Neuronal stem cell (in vitro differentiated cells): ENCODE measurements at places on chromosomes 2 and 18.

DNA sequence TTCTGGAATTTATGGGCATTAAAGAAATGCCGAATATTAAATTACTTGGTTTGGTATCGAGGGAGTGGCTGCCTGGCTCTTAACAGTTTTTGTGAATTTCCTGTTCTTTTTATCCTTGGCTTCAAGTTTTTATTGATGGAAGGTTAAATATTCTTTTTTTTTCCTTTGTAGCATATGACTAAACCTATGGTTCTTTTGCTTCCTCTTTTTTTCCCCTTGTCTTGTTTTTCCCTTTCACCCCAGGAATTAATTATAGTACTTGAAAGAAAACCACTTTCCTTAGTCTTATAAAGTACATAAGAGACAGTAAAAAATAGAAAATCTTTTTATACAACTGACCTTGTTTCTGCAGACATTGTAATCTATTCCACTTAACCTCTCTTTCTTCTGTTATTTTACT lies 42.4 kb downstream of the MGAT5 start:
- DNase-seq, result no peak

DNA sequence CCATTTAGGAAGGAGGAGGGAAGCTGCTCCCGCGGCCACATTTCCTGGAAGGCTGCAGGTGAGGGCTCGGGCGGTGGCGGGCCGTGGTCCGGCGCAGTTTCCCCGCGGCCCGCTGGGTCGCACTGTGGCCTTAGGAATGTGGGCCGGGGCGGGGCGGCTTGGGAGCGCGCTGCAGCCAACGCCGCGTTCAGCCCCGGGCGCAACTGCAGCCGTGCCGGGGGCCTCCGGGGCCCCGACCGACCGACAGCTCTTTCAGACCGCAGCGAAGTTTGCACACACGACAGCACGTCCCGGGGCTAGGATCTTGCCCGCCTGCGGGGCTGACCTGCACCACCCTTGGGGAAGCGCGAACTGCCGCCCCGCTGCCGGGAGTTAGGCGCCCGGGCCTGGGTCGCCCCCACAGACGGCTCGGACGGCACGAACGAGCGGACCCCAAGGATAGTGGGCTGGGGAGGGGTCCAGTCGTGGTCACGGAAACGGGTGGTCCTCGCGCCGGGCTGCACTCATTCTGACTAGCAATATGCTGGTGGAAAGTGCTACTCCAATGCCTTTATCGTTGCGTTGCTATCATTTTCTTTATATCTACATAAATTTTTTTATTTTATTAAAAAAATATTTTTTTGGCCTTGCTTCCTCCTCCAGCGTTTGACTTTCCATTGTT lies 69.9 kb upstream of the DLX2 start:
- peak; percentile 61 for DNase-seq

DNA sequence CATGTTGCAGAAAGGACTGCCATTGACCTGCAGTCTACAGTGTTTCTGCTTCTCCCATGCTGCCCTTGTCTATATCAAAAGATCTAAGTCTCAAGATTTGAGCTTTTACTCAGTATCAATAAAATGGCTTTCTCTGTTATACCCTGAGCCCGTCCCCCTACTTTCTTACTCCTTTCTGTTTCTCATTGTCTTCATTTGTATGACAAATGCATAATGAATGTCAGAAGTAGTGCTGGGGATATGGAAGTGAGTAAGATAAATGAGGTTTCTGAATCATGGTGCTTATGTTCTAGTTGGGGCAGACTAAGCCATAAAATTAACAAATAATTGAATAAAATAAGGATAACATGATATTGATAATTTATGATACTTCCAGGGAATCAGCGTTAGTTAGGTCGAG lies 128.6 kb downstream of the PARD3B start:
- DNase-seq, result no peak

- peak; percentile 58 for DNase-seq
Observed at GRCh38 chr2:61793389-61793836, 60.4 kb downstream of the FAM161A start.

DNA sequence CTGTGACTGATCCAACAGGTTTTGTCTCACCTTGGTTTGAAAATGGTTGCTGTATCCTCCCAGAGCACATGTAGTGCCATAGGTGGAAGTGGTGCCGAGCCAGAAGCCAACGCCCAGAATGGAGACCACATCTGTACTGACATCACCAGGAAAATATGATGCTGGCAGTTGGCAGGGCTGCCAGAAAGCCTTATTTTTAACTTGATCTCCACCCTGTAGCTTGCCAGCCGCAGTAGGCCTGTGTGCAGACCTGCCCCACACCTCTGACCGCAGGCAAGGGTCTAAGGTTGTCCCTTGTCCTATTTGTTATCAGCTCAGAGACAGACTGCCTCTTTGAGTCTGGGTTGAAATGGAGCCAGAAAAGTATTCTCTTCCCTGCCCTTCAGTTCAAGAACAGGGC lies 123.5 kb upstream of the EML6 start:
- DNase-seq, result no peak

- no peak for DNase-seq
Observed at GRCh38 chr2:230751062-230751461, 38.4 kb downstream of the CAB39 start.

- DNase-seq, result no peak
Observed at GRCh38 chr2:237120916-237121315, 35.2 kb downstream of the COPS8 start.

GRCh38 chr2:14901737-14902136 lies 269.2 kb downstream of the LRATD1 start:
- DNase-seq, result no peak

GRCh38 chr2:74544634-74545033 lies 9.1 kb downstream of the LOXL3 start:
- no peak for DNase-seq

GRCh38 chr18:1599196-1599595 lies 694.5 kb downstream of the ADCYAP1 start:
- no peak for DNase-seq

GRCh38 chr2:98085649-98086048 lies 1.3 kb upstream of the VWA3B start:
- no peak for DNase-seq

- no peak for DNase-seq
Observed at GRCh38 chr2:215685238-215685990, 249.5 kb upstream of the FN1 start.

DNA sequence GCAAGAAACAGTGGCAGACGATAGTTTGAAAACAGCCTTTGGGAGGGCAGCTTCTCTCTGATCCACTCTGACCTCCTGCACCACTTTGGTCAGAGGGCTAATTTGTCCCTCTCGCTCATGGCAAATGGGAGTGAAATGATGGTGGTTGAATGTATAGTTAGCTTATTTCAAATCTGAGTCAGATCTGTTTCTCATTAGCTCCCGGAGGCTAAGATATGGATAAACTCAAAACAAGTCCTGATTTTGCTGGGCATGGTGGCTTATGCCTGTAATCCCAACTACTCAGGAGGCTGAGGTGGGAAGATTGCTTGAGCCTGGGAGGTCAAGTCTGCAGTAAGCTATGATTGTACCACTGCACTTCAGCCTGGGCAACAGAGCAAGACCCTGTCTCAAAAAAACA lies 145.0 kb downstream of the ALK start:
- no peak for DNase-seq

GRCh38 chr2:105294844-105295481 lies 34.6 kb downstream of the TGFBRAP1 start:
- DNase-seq, result peak; percentile 58

GRCh38 chr2:126222278-126222677 lies 433.7 kb upstream of the GYPC start:
- DNase-seq, result no peak

GRCh38 chr2:25567406-25567805 lies 106.0 kb downstream of the DTNB start:
- DNase-seq, result no peak

- no peak for DNase-seq
Observed at GRCh38 chr2:97967216-97967592, 28.5 kb downstream of the TMEM131 start.

GRCh38 chr2:237164474-237165042 lies 78.9 kb downstream of the COPS8 start:
- DNase-seq, result no peak

- DNase-seq, result no peak
Observed at GRCh38 chr2:46943881-46944798, 28.5 kb upstream of the MCFD2 start.

DNA sequence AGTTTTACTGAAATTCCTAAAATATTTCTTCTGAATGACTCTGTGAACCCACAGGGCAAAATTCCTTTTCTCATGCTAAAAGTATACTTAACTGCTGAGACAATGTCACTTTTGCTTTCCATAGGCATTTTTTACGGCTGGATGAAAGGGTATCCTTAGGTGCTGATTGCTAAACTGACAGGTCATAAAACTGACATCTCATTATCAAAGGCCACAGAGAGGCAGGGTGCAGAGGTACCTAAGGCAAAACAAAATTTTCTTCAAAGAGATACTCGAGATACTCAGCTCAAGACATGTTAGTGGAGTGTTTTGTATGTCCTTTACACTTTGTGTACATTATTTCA lies 62.0 kb upstream of the WDR75 start:
- DNase-seq, result no peak

DNA sequence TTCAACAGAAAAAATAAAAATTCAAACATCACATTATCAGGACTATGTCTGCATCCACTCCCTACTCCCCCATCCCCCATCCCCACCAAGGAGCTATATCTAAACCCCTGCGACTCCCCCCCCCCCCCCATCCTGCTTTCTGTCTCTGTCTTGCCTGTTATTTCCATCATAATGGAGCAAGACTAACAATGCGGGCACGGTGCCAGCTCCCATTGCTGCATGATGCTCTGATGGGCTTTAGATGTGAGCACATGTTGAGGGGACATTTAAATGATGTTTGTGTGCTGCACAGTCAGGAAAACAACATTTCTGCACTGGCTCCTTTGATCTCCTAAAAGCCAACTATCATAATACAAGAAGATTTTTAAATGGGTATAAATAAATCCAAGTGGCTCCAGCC lies 644.2 kb upstream of the SETBP1 start:
- no peak for DNase-seq

GRCh38 chr18:58378411-58379379 lies 250.2 kb downstream of the ALPK2 start:
- DNase-seq, result no peak

DNA sequence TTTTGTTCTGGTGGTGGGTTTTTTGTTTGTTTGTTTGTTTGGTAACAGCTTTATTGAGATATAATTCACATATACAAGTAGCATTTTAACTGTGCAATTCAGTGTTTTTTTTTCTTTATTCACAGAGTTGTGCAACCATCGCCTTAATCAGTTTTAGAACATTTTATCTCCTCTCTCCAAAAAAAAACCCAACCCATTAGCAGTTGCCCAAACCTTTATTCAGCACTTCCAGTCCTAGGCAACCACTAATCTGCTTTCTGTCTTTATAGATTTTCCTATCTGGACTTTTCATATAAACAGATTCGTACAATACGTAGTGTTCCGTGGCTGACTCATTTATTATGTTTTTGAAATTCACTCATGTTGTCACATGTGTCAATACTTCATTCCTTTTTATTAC lies 38.7 kb downstream of the CCDC138 start:
- no peak for DNase-seq

- no peak for DNase-seq
Observed at GRCh38 chr18:460791-461190, 39.7 kb downstream of the COLEC12 start.

DNA sequence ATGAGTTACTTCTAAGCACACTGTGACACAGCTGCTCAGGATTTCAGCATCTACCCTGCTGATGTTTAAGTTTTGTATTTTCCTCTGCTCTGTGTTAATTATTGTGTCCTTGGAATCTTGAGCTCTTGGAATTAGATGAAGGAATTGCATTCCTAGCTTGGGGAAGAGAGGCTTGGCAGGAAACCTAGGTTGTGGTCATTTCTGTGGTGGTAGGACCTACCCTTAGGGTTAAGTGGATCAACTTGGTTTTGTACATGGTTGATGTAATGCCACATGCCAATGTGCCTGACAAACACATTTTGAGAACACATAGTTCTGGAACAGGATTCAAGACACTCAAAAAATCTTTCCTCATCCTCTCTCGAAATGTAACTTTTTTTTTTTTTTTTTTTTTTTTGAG lies 264.5 kb upstream of the MEX3C start:
- DNase-seq, result no peak

DNA sequence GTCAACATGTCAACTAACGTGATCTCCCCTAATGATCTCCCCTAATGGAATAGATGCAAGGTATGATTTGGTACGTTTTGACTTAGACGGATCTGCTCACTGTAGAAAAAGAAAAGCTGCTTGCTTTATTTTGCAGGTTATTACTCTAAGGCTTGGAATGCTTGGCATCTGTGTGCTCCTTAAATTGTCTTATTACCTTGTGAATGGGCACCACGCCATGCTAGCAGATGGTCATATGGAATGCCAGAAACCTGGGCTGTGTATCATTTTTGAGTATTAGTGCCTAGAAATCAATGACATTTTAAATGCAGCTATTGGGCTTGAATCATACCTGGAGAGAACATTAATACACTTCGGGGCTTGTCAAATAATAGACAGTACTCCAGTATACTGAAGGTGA lies 16.5 kb upstream of the FIGN start:
- DNase-seq, result no peak

- DNase-seq, result no peak
Observed at GRCh38 chr2:36954977-36955607, 11.2 kb downstream of the STRN start.

- DNase-seq, result no peak
Observed at GRCh38 chr18:2376707-2377106, 194.6 kb downstream of the METTL4 start.

GRCh38 chr2:128366713-128367511 lies 48.2 kb upstream of the HS6ST1 start:
- DNase-seq, result no peak

DNA sequence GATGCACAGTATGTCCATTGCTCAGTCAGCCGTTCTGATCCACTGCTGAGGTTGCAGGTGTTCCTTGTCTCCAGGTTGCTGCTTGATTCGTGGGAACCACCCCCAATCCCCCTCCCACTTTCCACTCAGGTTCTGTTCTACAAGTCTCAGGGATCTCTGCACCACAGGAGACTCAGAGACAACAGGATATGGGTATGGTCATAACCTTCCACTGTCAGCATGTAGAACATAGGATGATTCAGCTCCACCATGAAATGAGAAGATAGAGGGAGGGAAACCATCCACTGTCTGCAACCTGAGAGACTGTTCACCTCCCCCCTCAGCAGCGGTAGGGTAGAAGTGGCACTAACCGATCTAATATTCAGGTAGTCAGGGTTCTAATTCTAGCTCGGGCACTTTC lies 19.0 kb upstream of the KLF7 start:
- no peak for DNase-seq

GRCh38 chr2:210873631-210874030 lies 317.2 kb downstream of the CPS1 start:
- DNase-seq, result no peak

DNA sequence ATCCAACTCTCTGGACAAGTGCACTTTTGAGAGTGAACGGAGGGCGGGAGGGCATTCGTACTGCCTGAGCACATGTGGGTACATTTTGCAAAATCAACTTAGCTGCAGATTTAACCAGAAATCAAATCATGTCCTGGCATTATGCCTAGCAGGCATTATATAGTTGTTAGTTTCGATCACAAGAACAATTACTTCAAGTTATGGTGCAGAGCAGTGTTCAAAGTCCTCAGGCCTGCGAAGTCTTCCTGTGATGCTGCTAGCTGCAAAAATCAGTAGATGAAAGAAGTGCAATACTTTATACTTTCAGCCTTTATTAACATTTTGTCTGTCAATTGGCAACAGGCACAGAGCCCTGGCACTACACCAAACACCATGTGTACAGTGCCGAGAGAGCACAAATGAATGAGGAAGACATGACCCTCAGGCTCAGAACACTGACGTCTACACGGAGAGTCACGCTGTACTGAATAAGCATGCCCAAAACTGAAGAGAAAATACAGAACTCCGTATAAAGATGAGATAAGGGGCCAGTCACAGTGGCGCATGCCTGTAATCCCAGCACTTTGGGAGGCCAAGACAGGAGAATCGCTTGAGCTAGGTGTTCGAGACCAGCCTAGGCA lies 92.1 kb upstream of the CREB1 start:
- DNase-seq, result no peak
